ENCODE measurements at places on chromosomes 11 and 22.

DNA sequence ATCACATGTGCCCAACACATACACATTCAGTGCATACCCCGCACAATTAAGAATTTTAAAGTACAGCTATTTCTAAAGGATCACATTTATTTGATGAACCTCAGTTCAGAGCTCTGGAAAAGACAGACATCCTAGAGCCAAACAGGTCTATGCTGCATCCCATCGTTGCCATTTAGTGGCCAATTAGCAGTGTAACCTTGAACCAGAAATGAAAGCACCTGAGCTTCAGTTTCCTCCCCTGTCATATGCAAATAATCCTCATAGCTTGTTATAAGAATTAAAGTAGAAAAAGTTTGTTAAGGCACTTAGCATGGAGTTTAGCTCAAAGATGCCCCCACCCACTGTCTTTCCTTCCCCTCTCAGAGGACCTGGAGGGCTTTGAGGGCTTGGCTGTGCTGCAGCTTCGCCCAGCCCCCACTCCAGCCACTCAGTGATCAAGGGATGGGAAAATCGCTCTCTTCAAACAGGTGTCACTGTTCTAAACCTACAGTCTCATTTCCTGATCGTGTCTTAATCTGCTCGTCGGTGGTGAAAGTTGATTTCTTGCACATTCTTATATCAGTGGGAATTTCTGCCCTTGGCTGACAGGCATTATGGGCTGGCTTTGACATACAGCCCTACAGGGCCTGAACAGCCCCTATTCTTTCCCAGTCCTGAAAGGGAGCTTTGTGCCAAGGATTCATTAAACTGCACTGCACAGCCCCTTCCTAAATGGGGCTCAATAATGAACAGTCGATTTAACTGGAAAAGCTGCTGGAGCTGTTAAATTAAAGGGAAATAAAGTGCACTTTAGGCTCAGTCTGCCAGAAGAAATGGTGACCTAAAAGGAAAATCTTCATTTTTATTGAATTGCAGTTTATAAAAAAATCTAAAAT is 23.3 kb upstream of the FAM181B start:
- no peak for DNase-seq

DNA sequence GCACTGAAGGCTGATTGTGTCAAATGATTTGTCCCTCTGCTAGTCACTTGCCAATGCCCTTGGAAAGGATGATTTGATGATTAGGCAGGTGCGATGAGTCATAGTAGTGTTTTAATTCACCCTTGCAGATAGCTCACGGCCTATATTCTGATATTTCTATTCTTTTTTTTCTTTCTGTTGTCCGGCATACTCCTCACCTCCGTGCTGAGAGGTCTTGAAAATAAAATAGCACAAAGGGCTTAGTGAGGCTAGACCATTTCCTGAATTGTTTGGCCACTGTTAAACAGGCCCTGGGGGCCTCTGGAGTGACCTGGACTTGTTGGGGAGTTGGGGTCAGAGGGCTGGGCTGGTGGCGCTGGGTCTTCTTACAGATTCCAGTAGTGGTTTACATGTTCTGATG is 99.8 kb downstream of the ZBTB16 start:
- DNase-seq, result no peak

DNA sequence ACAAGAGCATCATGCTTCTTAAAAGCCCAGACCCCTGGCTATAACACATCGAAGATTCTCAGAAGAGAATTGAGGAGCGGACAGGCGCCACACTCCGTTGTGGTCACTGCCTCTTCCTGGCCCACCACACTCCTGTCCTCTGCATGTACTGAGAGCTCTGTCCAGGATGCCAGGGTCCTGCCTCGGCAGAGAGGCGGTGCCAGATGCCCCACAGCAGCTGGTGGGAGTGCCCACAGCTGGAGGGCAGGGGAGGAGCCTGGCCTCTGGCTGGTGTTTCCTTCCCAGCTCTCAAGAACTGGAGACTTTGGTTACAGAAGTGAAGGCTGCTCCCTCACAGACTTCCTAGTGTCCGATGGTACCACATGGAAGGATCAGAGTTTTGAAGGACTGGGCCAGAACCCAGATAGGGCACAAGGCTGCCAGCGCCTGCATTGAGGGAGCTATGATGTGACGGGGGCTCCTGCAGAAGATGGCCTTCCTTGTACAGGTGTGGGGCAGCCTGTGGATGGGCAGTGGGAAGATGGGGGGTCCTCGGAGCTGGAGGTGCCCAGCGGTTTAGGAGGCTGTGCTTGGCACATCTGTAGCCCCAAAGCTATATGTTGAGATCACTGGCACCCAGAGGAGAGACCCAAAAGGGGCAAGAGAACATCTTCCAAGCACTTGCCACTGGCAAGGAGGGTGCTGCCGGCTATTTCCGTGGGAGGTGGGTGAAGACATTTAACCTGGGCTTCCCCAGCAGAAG is 19.4 kb downstream of the RSPH14 start:
- DNase-seq, result no peak

DNA sequence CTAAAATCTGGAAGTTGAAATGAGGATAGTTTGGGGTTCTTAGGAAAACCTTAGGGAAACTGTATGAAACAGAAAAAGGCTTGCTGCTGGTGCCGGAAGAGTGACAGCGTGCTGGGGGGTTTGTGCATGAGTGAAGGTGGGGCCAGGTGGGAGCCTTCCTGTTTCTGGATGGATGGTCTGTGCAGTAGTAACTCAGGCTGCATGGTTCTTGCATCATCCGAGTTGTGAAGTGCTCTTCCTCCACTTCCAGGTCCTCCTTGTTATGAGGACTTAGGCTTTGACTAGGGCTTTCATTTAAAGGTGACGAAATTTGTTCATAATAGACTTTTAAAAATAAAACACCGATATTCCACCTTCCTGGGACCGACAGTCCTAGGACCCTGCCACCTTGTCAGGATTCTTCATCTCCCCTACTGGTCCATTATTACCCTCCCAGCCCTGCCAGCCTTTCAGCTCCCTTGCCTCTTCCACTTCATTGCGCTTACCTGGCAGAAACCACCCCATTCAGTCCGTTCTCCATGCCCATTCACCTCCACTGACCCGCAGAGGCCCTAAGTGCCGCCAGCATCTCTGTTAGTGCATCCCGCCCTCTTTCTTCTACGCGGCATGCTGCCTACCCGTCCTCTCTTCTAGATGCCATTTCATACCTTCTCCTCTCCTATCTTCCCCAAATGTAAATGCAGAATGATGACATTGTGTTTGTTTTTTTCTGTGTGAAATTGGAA is 47.3 kb downstream of the PPFIA1 start:
- DNase-seq, result no peak

DNA sequence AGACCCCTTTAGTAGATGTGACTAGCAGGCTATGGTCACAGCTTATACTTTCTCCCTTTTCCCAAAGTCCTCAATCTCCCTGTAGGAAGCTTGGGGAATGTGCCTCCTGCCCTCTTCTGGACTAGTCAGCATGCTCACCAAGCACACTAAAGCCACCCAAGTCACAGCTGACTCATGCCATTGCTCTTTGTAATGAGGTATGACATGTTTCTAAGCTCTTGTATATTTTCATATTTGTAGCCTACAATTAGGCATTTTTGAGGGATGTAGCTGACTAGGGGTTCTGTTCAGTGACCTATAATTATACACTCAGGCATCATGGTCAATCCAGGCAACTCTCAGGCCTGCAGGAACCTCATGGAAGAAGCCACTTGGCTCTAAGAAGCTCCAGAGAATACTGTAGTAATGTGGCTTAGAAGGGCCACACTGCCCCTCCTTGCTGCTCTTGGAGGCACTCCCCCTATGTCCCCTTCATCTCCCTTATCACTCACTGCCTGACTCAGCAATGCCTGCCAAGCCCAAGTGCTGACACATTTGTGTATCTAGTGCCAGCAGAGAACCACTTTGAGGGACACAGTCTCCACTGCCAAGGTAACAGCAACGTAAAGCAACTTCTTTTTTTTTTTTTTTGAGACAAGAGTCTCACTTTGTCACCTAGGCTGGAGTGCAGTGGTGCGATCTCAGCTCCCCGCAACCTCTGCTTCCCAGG is 86.2 kb downstream of the RPL27A start:
- no peak for DNase-seq

- peak; percentile 12 for DNase-seq
These were observed 81.5 kb downstream of the STK33 start for GRCh38 chr11:8512547-8512946.

DNA sequence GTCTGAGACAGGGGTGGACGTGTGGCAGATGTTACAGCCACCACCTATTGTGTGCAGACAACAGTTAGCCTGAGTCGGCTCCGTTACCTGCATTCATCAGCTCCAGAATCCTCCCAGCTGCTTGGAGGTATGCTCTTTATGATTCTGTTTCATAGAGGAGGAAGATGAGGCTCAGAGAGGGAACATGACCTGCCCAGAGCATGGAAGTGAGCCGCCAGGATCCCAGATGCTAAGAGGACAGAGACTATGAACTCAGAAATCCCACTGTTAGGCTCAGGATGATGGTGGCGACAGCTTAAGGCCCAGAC is 1.5 kb downstream of the EMID1 start:
- DNase-seq, result no peak

DNA sequence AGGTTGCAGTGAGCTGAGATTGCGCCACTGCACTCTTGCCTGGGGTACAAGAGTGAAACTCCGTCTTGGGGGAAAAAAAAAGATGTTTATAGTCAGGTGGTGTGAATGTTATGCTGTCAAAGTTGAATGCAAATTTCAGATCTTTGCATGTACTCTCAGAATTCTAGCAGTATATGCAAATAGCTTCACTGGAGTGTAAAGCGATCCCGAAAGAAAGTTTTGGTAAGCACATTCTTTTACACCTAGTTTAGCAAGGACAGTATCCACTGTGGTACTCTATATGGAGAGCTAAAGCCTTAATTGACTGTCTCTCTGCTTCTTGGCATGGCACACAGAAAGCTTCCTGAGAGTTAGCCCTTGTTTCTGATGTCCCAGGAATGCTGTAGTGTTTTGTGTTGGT is 4.0 kb downstream of the JAM3 start:
- DNase-seq, result no peak

- no peak for DNase-seq
These were observed 1155.6 kb downstream of the DLG2 start for GRCh38 chr11:84471501-84471900.

- DNase-seq, result no peak
These were observed 59.6 kb downstream of the PISD start for GRCh38 chr22:31602259-31602952.
